ENCODE measurements at places on chromosomes 13 and 19.

- no peak for DNase-seq
Measured at GRCh38 chr13:31794452-31794851, 55.1 kb downstream of the RXFP2 start.

GRCh38 chr13:103130681-103131210 is 64.5 kb upstream of the SLC10A2 start:
- DNase-seq = no peak

GRCh38 chr13:36520111-36520510 is 87.8 kb downstream of the CCNA1 start:
- no peak for DNase-seq

DNA sequence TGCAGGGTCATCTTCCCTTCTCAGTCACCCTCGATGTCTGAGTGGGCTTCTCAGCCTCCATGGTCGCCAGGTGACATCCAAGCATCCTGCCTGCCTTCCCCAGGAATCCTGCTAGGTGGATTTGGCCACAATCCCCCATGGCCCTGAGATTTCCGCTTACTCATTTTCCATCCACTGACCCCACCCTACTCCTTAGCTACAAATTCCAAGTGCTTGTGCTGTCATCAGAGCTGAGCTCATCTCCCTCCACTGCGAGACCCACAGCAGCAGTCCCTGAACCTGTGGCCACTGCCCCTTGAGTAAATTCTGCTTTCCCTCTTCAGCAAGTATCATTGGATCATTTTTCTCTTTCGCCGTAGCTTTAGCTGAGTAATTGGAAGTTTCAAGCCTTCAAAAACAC is 90.5 kb upstream of the ANKRD10 start:
- no peak for DNase-seq

- no peak for DNase-seq
Measured at GRCh38 chr13:32267836-32268439, 47.2 kb downstream of the ZAR1L start.

GRCh38 chr13:74136084-74136658 is 2.0 kb upstream of the KLF12 start:
- no peak for DNase-seq

- no peak for DNase-seq
Measured at GRCh38 chr19:54399189-54399588, 16.1 kb upstream of the TTYH1 start.

DNA sequence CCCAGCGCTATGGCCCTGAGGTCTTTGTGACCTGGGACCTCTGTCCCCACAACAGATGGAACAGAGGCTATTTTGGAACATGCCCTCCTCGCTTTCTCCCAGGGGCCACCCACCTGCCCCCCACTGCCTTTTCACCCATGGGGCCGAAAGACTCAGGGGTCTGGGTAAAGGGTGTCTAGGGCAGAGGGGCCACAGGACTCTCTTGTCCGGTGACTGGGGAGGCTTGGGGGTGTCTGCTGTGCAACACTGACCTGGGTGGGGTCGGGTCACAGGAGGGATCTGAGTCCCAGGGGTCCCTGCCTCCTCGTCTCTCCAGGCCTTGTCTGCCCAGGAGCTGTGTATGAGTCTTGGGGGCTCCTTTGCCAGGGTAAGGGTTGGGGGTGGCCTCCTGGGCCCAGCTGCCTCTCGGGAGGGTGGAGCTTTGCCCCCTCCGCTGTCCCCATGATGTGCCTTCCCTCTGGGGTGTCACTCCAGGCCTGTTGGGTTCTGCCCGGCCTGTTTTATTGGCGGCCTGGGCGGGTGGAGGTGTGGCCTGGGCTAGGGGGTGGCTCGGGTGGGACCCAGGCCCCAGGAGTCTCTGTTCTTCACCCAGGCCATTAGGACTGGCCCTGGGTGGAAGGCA is 2.1 kb downstream of the ARID3A start:
- no peak for DNase-seq

DNA sequence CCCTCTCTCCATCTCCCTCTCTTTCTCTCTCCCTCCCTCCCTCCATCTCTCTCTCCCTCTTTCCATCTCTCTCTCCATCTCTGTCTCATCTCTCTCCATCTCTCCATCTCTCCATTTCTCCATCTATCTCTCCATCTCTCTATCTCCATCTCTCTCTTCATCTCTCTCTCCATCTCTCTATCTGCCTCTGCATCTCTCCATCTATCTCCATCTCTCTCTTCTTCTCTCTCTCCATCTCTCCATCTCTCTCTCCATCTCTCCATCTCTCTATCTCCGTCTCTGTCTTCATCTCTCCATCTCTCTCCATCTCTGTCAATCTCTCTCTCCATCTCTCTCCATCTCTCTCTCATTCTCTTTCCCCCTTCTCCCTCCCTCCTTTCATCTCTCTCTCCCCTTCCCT is 56.1 kb upstream of the NFIC start:
- no peak for DNase-seq

GRCh38 chr19:42428676-42429075 is 1.5 kb upstream of the LIPE start:
- DNase-seq = no peak

- DNase-seq = no peak
Measured at GRCh38 chr13:59621773-59622172, 542.0 kb downstream of the DIAPH3 start.

GRCh38 chr13:113283904-113284303 is 13.1 kb upstream of the LAMP1 start:
- DNase-seq = no peak

GRCh38 chr13:73000027-73000674 is 58.7 kb upstream of the KLF5 start:
- no peak for DNase-seq

- no peak for DNase-seq
Measured at GRCh38 chr13:95914991-95915501, 138.2 kb downstream of the UGGT2 start.

GRCh38 chr13:109379930-109380329 is 406.5 kb downstream of the IRS2 start:
- DNase-seq = no peak

Data from cortex of kidney (tissue), 1 donor.